WTC11 (cell line): ENCODE measurements at places on chromosomes 2 and 18. TPM values are rescaled to one million over a fixed set of nuclear protein-coding genes. Genes with fewer than 3 reads are reported as not detected.

- no peak for DNase-seq
These were observed 122.5 kb downstream of the TPGS2 start for GRCh38 chr18:36706134-36706881.

DNA sequence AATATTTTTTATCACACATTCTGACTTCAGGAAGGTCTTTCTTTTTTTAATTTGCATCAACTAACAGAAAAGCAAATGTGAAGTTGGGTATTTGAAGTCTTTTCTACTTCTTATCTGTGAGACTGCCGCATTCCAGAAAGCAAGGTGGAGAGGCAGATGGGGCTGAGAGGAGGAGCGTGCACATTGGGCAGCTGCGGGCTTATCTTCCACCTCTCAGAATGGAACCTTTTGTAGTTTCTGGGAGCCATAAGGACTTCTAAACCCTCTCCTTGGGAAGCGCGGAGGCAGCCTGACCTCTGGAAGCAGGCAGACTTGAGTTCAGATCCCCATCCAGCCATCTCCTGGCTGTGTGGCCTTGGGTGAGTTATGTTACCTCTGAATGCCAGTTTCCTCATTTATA is 3.9 kb downstream of the MAPRE3 start:
- DNase-seq = no peak

GRCh38 chr2:71505086-71505769 is 51.9 kb downstream of the DYSF start:
- DNase-seq = no peak

GRCh38 chr2:30225131-30225762 is 6.1 kb upstream of the LBH start:
- DNase-seq = no peak

DNA sequence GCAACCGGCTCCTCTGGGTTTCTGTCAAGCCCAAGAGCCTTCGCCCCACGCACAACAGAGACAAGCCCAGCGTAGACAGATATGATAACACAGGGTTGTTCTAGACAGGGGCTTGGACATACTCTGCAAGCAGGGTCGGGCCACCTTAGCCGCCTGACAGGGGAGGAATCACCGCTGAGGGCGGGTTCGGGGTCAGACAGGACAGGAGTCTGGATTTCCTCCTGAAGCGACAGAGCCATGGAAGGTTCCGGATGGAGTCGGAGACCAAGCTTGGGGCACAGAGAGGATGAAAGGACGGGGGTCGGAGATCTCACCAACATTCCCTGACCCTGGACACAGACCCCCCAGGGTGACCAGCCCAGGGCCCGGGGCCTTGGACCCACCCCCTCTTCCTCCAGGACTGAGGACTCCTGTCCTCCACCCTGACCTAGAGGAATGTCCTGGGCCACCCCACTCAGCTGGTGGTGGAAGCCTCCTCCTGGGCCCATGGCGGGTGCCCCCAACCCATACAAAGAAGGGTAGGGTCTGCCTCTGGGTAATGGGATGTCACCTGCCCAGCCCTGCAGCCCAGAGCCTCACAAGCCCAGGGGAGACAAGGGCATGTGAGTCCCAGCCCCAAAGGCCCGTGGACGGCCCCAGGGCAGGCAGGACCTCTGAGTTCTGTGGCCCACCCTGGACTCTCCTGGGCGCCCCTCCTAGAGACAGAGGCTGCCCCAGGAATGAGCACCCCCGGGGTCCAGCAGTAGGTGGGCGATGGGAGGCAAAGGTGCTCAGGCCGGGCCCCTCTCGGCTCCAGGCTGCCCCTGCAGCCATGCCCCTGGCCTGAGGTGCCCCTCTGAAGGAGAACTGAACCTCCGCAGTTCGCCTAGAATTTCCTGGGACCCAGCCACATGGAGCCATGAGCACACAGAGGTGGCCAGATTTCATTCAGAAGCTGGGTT is 44.1 kb upstream of the GPC1 start:
- peak; percentile 7 for DNase-seq

DNA sequence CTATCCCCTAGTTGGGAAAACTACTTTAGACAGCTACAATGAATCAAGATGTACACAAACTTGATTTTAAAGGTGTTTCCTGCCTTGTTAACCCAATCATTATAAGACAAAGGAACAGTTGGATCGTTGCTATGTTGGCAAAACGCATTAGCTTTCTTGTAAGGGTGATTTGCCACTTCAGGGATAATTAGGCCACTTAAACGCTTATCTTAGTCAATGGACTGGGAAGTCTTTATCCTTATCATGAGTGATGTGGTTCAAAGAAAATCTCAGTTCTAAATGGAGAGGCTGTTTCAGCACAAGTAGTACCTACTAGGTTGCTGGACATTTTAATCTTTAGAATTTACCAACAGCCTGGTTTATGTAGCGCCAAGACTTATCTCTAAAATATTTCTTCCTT is 406.1 kb upstream of the MEX3C start:
- DNase-seq = no peak

DNA sequence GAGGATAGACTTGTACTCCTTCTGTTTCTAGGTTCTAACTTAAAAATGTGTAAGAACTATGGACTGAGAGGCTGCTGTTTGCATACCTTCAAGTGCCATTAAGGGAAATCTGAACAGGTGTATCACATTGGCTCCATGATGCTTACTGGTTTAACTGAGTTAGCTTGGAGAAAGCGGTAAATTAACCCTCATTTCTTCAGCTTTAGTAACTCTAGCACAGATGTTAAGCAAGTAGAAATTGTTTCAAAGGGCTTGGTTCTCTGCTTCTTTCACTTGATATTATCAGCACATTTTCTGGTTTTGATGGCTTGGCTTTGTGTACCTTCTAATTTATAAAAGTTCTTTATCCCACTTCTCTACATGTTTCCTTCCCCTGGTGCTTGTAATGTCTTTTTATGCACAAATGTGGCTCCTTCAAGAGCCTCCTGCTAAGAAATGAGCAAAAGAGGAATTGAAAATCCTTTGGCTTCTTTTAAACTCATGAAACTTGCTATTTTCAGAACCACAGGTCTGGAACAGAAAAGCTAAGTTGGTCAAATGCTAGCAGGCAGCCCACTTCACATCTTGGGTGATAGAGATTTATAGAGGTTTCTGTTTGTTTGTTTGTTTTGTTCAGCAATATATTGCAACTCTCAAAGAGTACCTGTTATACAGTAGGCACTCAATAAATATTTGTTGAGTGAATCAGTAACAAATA is 249.9 kb upstream of the THUMPD2 start:
- DNase-seq = no peak

DNA sequence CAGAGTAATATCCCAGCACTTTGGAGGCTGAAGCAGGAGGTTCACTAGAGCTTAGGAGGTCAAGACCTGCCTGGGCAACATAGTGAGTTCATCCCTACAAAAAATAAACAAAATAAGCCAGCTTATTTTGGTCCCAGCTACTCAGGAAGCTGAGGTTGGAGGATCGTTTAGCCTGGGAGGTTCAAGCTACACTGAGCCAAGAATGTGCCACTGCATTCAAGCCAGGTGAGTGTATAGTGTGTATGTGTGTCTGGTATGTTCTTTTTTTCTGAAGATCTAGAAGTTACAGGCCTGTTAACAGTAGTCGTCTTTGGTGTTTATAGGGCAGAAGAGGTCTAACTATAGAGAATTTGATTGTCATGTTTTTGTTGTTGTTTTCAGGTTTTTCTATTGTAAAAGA is 40.2 kb downstream of the ZC3H15 start:
- no peak for DNase-seq

GRCh38 chr2:142557391-142557790 is 320.1 kb upstream of the KYNU start:
- DNase-seq = no peak

DNA sequence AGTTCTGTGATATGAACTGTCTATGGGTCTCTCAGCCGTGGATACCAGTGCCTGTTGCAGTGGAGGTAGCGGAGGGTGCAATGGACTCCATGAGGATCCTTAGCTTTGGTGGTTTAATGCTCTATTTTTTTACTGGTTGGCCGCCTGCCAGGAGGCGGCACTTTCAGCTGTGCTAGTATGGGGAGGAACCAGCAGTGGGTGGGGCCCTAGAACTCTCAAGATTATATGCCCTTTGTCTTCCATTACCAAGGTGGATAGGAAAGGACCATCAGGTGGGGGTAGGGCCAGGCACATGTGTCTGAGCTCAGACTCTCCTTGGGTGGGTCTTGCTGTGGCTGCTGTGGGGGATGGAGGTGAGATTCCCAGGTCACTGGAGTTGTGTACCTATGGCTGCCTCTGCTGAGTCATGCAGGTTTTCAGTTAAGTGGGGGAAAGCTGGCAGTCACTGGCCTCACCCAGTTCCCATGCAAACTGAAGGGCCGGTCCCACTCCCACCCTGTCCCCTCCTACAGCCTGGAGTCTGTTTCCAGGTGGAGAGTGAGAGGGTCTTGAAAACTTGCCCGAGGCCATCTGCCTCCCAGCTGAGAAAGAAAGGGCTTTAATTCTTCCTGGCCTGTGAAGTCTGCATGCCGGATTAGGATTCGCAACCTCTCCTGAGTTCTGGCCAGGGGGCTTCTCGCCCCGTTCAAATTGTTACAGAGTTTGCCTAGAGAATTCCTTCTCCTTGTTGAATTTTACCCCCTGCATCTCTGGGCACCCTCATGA is 14.5 kb downstream of the KCNS3 start:
- peak; percentile 25 for DNase-seq

DNA sequence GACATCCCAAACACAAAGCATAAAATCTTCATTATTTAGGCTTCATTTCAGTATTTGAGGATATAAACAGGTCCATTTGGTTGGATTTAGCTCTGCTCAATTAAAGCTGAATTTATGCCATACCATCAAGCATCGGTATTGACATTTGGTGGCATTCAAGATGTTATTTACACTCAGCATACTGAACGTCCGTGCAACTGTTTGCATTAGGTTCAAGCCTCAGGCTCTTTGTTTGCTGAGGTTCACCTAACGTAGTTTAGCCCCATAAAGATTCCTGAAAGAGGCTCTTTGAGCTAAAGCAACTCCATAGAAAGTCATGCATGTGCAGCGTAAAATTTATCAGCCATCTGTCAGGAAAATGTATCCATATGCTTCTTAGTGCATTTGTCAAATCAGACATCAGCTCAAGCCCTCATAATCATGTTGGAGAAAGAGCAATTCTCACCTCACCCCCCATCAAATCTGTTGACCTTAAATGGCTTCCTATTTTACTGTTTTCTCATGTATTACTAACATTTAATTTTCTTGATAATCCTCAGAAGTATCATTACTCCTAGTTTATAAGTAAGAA is 366.9 kb downstream of the EPHA4 start:
- DNase-seq = no peak

DNA sequence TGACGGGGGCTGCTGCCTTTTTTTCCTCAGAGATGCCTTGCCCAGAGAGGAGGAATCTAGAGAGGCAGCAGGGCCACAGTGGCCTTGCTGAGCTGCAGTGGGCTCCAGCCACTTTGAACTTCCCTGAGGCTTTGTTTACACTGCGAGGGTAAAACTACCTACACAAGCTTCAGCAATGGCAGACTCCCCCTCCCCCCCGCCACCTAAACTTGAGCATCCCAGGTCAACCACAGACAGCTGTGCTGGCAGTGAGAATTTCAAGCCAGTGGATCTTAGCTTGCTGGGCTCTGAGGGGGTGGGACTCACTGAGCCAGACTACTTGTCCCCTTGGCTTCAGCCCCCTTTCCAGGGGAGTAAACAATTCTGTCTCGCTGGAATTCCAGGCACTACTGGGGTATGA is 11.8 kb downstream of the SYT4 start:
- DNase-seq = no peak

- DNase-seq = no peak
These were observed 257.6 kb downstream of the MREG start for GRCh38 chr2:215755641-215756345.

DNA sequence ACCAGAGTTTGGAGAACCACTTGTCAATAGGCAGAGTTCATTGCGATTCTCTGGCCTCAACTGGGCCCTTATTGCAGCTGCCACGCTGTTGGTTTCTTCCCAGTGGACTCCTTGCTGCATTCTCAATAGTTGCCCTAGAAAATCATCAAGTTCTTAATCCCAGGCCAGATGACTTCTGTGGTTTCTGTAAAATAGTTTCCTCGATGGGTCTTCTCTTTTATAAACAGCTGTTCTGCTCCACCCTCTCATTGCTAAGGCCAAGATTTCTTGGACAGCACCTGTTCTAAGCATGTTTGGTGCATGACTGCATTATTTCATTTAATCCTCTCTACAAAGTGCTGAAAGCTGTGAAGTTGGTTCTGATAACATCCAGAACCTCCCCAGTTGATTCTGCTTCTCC is 131.0 kb downstream of the BCL2L11 start:
- no peak for DNase-seq

DNA sequence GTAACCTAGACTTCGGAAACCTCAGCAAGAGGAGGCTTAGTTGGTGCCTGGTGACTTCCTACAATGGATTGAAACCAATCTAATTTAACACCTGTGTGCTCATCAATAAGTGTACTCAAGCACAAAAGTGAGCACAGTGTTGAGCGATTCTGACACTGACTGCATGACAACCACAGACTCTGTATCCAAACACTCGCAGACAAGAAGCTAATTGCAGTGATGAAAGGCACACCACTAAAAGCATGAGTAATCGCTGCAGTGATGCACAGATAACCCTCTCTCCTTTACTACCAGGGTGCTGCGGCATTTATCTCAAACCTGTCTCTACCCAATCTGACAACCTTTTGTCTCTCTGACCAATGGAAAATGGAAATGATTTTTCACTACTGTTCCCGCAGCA is 168.1 kb downstream of the AFF3 start:
- no peak for DNase-seq

DNA sequence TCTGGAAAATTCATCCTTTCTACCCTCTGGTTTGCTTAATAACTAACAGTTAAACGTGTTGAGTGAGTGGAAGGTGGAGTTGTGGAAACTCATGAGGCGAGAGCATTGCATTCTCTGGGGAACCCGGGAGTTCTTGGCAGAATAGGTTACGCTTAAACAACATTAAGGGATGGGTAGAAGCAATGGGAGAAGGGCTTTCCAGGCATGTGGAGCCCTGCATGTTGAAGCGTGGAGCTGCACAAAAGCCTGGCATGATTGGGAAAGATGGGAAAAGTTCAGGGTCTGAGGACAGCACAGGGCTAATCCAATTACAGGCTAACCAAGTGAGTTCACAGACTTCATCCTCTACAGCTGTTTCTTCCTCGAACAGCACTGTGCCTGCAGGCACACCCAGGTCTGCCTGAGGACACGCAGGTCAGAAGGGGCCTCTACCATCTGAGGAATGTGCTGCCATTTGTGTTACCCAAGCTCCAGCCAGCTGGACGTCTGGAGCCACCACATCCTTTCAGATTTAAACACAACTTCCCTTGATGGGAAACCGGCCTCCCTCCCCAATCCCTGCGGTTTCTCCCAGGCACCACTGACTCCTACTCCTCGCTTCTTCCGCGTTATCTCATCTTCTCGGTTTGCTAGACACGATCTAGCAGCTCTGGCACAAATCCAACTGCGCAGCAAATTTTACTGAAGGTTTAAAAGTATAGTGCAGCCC is 164.2 kb downstream of the ANTXR1 start:
- DNase-seq = peak; percentile 22

DNA sequence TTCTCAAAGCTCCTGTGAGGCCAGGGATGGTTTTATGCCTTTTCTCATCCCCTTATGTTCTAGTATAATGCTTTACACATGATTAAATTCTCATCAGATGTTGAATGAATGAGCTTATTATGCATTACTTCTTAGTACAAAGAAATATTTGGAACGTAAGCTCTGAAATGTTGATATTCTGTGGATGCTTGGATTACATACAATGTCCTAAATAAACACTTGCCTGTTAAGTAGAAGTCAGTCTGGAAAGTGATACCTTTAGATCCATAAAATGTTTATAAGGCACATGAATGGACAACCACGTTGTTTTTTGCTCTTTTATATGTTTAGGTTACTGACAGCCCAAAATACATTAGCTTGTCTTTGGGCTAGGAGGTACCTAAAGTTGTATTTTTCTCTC is 248.6 kb downstream of the NEDD4L start:
- no peak for DNase-seq

ABCB11 gene
- total RNA-seq = 0.02 to 0.77 TPM (median 0.02 TPM) in 3 replicates

CD207 gene
- total RNA-seq = not detected in 3 replicates

LYPD1 gene
- 2.8 to 4.7 TPM (median 4.1 TPM) in 3 replicates for total RNA-seq

NYAP2 gene
- total RNA-seq = not detected in 3 replicates

DHRS9 gene
- not detected in 3 replicates for total RNA-seq
